ENCODE measurements at places on chromosomes 2 and 18.

- no peak for DNase-seq
These were observed 43.6 kb downstream of the MC2R start for GRCh38 chr18:13871701-13872100.

- no peak for DNase-seq
These were observed 42.0 kb upstream of the ZDBF2 start for GRCh38 chr2:206232287-206233035.

GRCh38 chr2:29697715-29698114 is 223.7 kb downstream of the ALK start:
- no peak for DNase-seq

- no peak for DNase-seq
These were observed 186.9 kb downstream of the GFPT1 start for GRCh38 chr2:69200107-69200520.
